EL (cell line): ENCODE measurements at places on chromosomes 3 and 15.

DNA sequence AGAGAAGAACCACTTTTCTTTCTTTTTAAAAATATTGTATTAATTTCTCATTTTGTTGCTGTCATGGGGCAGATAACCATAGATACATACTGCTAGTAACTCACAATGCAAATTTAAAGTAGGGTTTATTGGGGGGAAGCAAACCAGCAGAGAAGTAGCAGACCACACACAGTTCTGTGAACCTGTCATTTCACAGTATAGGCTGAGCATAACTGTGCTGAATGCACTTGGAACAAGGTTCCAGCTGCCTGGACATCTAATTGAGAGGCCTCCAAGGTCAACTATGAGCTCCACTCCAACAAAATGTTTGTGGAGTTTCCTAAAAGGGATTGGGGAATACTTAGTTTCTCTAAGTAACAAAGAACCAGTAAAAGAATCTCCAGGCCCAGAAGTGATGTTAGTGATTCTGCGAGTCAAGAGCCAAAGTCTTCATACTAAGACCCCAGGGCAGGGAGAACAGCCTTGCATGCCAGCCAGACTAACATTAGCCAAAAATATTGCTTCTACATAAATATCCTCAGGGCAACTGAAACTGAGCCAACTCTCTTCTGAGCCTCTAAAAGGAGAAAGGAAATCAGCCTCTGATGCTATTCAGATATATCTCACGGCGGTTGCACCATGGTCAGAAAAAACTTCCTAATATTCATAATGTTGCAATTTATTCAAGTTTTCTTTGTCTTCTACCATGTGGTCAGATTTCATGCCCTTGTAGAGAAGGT is 856.4 kb upstream of the ALCAM start:
- DNase-seq, result peak; percentile 73

GRCh38 chr15:56168394-56168793 is 75.3 kb downstream of the RFX7 start:
- DNase-seq, result peak; percentile 45

GRCh38 chr3:8341821-8342247 is 159.8 kb upstream of the LMCD1 start:
- DNase-seq, result no peak

GRCh38 chr15:52213206-52213605 is 22.0 kb upstream of the GNB5 start:
- DNase-seq, result no peak

DNA sequence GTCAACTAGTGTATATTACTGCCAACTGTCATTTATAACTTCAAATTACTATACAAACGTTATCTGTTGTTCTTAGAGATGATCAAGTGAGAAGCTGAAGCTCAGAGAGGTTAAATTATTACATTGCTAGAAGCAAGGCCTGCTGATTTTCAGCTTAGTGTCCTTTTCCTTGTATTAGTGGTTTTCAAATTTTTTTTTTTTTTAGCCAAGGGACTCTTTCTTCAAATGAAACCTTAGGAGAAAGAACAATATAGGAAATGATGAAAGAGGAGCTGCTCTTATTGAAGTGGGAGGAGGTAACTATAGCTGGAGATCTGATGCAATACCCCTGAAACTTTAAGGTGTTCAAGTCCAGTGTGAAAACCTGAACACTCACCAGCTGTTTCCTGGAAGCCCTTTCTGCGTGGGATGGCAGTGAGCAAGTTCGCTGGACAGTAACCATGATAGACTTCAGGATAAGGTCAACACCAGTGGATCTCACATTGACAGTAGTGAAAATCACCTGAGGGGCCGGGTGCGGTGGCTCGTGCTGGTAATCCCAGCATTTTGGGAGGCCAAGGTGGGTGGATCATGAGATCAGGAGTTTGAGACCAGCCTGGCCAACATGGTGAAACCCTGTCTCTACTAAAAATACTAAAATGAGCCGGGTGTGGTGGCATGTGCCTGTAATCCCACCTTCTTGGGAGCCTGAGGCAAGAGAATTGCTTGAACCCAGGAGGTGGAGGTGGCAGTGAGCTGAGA is 376.2 kb downstream of the EDEM1 start:
- no peak for DNase-seq

DNA sequence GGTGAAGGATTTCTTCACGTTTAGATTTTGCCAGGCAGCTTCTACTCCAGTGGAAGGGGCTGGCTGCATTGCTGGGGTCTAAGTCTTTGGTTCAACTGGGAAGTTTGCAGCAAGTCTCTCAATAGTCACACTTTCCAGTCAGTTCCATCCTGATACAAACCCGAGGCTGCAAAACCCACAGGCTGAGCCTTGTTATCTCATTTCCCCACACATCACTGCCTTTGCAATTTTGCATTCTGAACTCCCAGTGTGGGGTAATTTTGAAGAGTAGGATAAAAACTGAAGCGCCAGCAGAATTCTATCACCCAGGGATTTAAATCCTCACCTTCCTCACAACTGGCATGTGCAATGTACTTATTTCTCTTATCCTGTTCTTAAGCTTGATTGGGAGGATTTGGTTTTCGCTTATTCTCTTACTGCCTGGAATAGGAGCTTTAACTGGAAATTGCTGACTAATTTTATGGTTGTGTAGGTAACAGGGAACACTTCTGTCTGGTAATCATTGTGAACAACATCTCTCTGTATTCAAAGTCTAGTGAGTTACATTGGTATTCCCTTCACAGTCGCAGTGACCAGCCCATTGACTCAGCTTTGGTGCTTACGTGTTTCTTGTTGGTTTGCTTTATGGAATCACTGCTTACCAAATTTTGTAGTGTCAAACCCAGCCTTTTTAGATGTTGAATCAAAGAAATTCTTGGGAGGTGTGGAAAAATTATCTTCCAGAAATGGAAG is 142.0 kb upstream of the TOPAZ1 start:
- DNase-seq, result no peak

DNA sequence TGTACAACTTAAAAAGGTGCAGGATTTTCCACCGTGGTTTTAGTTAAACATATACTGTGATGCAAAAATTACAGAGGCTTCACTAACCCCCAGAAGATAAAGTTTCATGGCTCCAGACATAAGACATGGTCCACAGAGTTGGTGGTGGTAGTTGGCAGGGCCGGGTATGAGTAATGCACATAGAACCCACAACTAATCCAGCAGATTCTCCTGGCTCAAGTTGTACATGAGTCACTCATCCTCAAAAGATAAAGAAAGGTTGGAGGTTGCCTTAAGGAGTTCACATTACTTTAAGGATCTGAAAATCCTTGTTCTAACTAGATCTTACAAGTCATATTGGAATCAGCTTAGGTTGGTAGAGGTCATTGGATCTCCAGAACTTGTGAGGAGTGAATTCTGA is 98.3 kb upstream of the ZBTB20 start:
- peak; percentile 94 for DNase-seq
